Stimulated activated CD4-positive, alpha-beta T cell treated with anti-CD3 and anti-CD28 coated beads, Interleukin-2, amount 100 ng/mL, for 48 hours (primary cell): ENCODE measurements at places on chromosomes 13 and 19.

- no peak for DNase-seq
Observed at GRCh38 chr13:50543782-50544181, 299.7 kb downstream of the DLEU7 start.

DNA sequence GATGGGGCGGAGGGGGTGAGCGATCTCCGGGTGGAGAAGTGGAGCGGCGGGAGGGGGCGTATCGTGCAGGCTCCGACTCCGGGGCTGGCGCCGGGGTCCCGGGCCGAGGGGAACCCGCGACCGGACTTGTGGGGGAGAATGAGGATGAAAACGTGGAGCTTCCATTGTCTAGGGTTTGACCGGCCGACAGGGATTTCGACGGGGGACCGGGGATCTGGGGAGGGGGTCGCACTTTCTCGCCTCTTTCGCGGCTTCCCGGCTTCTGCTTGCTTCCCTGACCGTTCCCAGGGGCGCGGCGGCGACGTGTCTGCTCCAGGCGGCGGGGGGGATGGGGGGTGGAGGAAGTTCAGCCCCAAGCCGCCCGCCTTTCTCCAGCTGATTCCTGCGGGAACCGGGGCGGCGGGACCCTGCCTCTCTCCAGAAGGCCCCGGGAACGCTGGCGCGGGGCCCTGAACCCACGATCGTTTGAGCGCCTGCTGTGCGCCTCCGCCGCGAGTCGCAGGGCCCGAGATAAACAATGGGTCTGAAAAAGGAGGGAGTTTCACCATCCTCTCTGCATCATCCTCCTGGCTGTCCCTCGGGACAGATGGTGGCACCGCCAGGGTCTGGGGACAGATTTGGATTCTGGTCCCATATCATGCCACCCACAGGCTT is 790 bp downstream of the TPM4 start:
- no peak for DNase-seq

GRCh38 chr13:63011996-63012395 is 1596.3 kb upstream of the PCDH20 start:
- DNase-seq, result no peak

- no peak for DNase-seq
Observed at GRCh38 chr13:23770428-23770827, 118.8 kb downstream of the MIPEP start.

DNA sequence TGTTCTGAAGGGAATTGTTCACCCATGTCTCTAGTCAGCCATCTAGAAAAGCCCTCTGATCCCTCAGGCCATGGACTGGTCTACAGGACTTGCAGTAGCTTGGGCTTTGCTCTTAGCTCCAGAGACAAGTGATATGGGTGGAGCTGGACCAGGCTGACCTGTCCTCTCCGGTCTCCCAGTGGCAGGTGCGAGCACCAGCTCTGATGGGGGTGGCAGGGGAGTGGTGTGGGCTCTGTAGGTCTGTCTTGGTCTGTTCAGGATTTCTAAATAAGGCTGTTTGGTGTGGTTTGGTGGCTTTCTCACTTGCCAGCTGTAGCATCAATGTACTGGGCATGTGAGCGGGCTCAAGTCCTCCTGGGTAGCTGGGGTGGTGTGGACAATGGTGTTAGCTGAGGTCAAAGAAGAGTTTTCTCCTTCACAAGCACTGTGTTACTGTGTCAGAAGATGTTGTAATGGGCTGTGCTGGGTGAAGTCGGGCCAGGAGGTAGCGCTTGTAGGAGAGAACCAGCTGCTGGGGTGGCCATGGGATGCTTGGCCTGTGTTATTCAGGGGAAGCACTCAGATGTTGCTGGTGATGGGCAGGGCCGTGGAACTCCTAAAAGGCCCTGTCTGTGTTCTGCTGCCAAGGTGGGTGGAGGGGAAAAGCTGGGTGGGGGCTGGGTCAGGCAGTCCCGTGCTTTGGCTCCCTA is 16.9 kb downstream of the GPC6 start:
- DNase-seq, result no peak

- DNase-seq, result no peak
Observed at GRCh38 chr19:40774916-40775631, at the start of gene MIA. MIA (plus strand) TSS chr19:40775521; CDS start chr19:40775543, 22 bp downstream.
